ENCODE measurements at places on chromosomes 1 and 21.

DNA sequence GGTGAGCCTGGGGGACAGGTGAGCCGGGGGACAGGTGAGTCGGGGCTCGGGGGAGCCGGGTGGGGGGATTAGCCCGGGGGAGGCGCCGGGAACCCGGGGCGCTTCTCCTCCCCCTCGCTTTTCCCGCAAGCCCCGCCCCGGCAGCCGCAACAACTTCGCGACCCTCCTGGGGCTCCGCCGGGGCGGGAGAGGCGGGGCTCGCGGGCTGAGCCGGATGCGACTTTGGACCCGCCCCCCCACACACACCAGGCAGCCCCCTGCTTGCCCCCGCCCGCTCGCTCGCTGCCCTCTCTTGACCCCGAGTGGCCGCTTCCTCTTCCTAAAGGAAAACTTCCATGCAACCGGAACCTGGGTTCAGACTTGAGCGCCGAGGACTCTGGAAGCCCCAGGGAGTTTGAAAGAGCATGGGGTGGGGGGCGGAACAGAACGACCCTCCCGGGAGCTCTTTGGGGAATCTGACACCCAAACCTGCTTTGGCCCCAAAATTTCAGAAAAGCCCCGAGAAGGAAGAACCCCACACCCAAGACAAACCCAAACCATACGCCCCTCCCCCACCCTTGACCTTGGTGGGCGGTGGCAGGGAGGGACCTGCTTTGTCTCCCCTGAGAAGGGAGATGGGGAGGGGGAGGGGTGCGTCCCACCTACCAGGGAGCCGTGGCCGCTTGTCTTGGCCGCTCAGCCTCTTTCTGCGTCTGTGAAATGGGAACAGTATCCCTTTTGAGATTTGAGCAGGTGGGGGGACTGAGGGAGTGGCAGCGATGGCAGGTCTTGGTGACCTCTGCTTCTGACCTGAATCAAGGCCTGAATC, 550 bp downstream of the ARHGEF16 start:
- DNase-seq = no peak

DNA sequence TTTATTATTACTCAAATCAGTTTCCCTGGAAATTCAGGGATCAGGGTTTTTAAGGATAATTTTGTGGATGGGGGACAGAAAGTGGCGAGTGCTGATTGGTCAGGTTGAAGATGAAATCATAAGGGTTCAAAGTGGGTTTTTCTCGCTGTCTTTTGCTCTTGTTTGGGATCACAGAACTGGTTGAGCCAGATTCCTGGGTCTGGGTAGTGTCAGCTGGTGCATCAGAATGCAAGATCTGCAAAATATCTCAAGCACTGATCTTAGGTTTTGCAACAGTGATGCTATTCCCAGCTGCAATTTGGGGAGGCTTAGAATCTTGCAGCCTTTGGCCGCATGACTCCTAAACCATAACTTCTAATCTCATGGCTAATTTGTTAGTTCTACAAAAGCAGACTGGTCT, 9.3 kb downstream of the CHI3L2 start:
- DNase-seq = no peak

DNA sequence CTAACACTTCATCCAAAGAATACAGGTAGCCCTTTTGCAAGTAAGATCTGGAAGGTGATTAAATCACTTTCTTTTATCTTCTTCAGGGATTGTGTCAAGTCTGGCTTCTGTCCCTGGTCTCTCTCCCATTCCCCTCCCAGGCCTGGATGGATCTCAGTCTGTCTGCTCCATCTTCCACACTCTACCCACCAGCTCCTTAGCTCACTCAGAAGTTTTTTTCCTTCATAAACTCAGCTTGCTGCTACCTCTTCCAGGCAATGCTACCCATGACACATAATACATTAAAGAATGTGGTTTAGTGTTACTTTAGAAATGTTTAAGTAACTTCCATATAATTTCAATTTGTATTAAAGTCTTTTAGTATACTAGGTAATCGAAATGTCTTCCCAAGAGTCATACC, 133.1 kb downstream of the AKT3 start:
- DNase-seq = peak; percentile 56

DNA sequence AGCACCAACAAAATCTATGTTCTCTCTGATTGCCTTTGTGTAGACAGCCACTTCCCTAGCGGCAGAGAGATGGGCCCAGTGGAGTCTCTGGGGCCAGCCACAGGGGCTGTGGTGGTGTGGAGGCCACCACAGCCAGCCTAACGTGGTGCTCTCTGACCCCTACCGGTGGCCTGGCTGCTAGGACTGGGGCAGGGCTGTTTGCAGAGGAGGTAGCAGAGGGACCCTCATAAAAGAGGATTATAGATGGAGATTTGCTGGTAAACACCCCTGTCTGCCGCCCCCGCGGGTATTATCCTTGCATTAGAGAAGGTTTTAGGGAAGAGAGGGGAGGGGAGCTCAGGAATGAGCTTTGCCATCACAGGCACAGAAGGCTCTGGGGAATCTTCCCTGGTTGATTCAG, 310.3 kb upstream of the VAMP3 start:
- no peak for DNase-seq

GRCh38 chr1:30375156-30375555, 348.2 kb downstream of the MATN1 start:
- no peak for DNase-seq

GRCh38 chr1:172019976-172020375, 178.7 kb downstream of the DNM3 start:
- no peak for DNase-seq

- peak; percentile 80 for DNase-seq
Observed at GRCh38 chr1:181089676-181090544, 1.4 kb downstream of the IER5 start.

DNA sequence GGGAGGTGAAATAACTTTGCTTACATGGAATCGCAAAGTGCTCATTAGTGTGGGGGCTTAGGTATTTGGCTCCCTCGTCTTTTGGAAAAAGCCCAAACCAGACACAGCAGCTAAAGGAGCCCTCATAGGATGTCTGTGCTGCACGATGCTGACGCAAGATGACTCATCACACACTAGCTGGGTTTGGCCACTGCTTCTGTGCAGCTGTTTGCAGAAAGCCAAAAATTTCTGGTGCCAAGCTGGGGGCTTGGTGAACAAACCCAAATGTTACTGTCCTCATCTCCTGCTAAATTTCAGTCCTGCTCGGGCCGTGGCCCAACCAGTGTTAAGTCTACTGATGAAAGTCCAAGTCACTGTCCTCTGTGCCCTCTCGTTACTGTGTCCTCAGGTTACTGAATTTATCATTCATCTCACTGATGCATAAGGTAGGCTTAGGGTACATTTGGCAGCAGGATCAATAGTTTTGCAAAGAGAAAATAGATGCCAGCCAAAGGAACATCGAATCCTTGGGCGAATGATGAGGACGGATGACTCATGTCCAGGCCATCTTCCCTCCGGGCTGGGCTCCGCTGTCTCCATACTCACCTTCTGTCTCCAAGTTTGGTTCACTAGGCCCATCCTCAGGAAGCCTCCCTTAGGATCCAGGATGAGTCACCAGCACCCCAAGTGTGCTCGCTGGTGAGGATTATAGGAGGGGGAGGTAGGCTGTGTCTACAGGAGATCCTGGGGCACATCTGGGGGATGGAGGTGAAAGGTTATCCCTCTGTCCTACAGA, 177.7 kb downstream of the ADSS2 start:
- DNase-seq = peak; percentile 99

GRCh38 chr1:231317306-231318014, 20.2 kb downstream of the EXOC8 start:
- DNase-seq = no peak

DNA sequence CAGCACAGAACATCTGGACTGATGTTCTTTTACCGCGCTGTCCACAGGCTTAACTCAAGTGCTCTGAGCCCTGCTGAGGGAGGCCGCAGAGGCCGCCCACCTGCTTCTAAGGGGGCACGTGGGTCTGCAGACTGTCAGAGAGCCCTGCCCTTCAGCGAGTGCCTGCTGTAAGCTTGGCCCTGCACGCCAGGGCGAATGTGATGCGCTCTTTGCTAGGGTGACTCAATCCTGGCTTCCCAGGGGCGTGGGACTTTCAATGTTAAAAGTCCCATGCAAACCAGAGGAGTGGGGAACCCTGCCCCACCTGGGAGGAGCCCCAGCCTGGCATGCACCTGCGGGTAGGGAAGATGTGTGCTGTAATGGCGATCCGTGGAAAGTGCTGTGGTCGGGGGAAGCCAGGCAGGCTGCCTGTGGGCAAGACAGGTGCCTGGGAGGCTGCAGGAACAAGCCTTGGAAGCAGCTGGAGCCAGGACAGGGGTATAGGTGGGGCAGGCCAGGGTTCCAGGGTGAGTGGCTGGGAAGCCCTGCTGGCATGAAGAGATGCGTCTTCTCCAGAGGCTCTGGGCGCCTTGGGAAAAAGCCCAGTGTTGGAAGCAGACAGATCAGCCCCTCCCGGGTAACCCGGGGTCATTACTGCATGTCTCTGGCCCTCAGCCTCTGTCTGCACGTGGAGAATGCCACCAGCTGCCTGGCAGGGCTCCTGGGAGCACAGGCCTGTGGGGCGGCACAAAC, 594 bp upstream of the PANK4 start:
- DNase-seq = peak; percentile 37

GRCh38 chr1:181936768-181937581, 124.5 kb downstream of the ZNF648 start:
- peak; percentile 2 for DNase-seq

- peak; percentile 99 for DNase-seq
Observed at GRCh38 chr1:7299329-7299799, 471.7 kb upstream of the VAMP3 start.
